Kasumi-1 (cell line): ENCODE measurements at places on chromosomes 4 and X.
A peak's percentile ranks its signal among the peaks of the same experiment; 100 is the strongest.

DNA sequence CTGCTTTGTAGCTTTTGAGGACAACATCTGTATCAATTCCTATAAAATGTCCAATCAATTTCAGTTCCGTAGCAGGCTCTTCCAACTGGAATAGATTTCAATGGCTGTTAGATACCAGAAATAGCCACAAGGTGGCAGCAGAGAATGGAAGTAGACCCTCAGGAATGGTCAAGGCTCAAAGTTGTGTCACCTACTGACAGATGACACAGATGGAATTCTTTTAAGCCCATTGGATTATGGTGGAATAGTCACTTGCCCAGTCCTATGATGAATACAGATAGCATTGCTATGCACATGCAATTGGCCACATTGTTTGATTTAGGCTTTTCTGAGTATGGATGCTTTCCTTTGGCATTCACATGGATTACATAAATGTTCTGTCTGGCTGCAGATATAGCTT, 130.4 kb upstream of the RADX start:
- peak; percentile 0 for DNase-seq

- DNase-seq, result no peak
Observed at GRCh38 chrX:13599491-13599890, 30.1 kb downstream of the EGFL6 start.

DNA sequence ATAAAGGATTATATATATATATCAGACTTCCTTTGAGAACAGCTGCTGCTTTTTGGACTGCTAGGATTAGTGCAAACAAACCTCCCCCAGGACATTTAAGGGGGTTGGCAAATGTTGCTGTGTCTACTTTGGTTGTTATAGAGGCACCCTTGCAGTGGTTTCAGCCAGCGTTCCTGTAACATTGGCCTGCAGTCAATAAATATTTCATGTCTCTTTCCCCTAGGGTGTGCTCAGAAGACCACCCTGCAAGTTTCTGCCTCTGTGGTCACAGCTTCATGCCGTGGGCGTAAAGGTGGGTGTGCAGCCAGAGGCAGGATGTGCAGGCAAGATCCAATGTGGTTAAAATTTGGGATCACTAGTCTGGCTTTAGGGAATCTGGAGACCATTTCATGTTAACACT, 28.9 kb downstream of the FGF5 start:
- no peak for DNase-seq

GRCh38 chr4:105140684-105141490, 5.8 kb upstream of the TET2 start:
- DNase-seq, result peak; percentile 48

DNA sequence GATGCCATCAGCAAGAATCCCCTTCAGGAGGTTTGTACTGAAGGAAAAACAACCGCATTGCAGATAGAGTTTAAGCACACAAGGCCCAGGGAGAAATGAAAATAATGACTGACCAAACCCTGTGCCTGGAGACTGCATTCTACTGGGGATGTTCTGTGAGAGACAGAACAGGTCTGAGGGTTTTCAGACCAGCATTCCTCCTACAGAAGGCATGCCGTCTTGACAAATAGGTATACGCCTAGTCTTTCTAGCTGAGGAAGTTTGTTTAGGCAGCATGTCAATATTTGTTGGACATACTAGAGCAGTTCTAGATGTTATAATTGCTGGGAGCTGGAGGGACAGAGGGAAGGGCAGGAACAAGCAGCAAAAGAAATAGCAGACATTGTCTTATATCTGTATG, 68.4 kb upstream of the SCOC start:
- DNase-seq, result no peak
